CD4-positive, alpha-beta T cell treated with Interleukin-6 for 4 hours (primary cell): ENCODE measurements at places on chromosomes 5 and 9.
A peak's percentile ranks its signal among the peaks of the same experiment; 100 is the strongest.

DNA sequence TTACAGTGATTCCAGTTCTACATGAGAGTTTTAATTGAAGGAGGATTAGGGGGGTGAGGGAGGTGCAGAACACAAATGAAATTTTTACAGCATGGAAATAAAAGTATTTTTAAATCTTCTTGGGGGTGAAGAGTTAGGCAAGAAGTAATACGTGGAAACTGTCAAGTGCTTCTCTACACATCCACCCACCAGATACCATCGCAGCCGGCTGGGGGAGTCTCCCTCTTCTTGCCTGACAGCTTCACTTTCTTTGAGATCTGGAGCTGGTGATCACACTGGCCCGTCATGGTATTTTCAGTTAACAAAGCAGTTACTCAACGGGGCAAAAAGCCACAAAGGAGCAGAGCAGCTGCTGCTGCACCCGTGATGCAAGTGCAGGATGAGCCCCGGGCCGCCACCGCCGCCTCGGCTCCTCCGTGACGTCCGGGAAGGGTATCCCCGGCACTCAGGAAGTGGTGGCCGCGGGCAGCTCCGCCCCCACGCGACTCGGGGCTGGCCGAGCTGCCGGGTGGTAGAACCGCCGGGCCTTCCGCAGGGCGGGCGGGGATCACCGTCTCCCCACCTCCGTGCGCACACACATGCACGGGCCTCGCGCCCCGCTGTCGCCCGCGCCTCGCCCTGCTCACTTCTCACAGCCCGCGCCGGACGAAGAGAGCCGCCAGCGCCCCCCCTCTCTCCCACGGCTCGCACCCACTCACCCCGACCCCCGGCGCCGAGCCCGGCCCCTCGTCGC, 2.4 kb upstream of the NR4A3 start:
- peak; percentile 90 for DNase-seq

- no peak for DNase-seq
These were observed 27.4 kb downstream of the SNX30 start for GRCh38 chr9:112777914-112778313.

DNA sequence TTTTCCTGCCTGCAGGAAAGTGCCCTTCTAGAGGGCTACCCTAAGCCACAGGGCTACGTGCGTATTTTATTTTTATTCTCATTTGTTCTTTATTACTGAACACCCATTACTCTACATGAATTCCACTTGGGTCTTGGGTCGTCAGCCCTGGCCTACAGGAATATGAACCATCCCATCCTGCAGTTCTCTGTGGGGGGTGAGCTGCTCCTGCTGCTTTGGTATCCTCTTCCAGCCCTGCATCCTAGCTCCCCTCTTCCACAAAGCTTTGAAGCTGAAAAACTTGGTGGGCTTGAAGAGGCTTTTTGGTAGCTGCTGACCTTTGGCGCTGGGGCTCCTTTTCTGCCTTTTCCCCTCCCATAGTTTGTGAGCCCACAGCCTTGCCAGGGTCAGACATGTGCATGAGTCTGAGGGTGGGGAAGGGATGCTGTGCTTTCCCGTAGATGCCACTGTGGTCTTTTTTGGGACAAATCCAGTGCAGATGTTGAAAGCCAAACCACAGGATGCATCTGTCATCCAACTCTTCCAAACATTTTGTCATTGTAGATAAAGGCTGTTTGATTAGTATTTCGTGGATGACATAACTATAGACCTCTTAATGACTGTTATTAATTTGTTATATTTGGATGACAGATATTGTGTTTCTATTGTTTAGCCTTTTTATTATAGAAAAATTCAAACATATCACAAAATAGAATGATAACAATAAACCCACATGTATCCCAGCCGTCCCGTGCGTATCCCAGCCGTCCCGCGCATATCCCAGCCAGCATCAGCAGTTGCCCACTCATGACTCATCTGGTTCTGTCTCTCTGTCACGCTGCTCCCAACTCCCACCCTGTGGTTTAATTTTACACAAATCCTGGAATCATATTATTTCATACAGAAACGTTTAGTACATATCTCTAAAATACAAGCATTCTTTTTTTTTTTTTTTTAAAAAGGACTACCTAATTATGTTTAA, 43.9 kb downstream of the SLC46A2 start:
- DNase-seq, result no peak

DNA sequence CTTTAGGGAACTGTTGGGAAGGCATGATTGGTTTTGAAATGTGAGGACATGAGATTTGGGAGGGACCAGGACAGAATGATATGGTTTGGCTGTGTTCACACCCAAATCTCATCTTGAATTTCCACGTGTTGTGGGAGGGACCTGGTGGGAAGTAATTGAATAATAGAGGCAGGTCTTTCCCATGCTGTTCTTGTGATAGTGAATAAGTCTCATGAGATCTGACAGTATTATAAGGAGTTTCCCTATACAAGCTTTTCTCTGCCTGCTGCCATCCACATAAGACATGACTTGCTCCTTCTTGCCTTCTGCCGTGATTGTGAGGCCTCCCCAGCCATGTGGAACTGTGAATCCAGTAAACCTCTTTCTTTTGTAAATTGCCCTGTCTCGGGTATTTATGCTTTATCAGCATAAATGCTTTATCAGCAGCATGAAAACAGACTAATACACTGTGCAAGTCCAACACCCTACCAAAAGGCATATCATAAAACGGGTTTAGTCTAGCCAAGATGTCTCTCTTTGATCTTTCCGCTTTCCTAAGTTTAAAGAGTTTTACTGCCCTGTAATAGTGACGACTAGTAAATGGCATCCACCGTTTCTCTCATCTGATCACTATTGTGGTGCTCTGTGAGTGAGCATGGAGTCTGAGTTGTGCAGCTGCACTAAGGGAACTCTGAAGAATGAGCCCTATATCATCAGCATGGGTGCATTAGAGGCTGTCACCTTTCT, 12.9 kb upstream of the ZNF782 start:
- no peak for DNase-seq

DNA sequence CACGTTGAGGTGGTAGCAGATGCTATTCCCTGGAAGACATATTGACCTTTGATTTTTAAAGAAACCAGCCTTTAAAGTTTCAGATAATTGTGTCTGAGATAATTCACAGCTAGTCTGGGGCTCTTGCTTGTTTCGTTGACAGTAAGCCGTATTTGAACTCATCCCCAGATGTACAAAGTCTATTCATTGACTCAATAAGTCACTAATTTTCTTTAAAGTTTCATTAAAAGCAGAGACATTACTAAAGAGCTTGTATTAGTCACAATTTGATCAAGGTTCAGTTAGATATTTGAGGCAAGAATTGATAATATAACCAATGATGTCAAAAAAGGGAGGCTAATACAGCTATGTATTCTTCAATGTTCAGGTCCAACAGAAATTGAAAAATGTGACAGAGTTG, 158.0 kb downstream of the PCSK1 start:
- no peak for DNase-seq

GRCh38 chr9:88258024-88258423, 119.7 kb upstream of the SPATA31C2 start:
- no peak for DNase-seq

- DNase-seq, result no peak
These were observed 64.6 kb upstream of the KLF9 start for GRCh38 chr9:70478963-70479641.

GRCh38 chr5:9201761-9202160, 344.1 kb downstream of the SEMA5A start:
- no peak for DNase-seq

- no peak for DNase-seq
These were observed 8.9 kb upstream of the EPB41L4B start for GRCh38 chr9:109329638-109330258.

DNA sequence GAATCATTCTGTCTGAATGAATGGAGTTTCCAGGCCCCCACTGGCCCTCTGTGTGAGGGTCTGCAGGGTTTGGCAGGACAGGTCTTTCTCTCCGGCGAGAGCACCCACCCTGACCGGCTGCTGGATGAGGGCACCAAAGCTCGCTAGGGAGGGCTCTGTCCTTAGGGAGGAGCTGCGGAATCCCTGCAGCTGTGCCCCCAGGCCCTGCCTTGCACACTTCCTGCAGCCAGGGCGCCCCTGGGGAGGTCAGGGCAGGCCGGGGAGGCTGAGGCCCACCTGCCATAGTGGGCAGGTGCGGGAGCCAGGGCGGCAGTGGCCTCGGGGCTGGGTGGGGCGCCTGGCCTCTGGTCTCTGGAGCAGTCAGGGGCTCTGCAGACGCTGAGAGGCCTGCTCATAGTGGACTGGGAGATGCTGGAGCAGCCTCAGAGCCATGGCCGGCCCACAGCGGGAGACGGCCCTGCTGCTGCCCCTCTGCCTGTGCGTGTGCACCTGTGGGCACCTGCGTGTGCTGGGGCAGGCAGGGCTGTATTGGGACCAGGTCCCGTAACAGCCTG, 36.1 kb downstream of the EXOC3 start:
- DNase-seq, result no peak

DNA sequence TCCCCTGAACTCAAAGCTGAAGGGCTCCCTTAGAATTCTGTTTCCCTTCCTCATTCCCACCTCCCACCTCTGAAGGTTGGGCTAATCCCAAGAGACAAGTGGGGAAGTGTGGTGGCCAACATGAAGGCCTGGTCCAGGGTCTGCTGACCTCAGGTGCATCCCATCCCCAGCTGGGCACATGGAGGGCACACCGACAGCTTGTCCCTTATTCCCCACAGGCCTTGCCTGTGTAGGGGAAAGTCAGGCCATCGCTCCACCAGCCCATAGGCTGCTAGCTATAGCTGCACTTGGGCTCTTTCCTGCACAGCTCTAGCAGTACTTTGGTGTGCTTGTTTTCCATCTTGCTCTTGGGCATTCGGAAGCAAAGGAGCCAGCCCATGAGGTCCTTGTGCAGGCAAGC, 247.7 kb downstream of the CDH12 start:
- no peak for DNase-seq

GRCh38 chr5:156191547-156191946, 135.4 kb upstream of the SGCD start:
- no peak for DNase-seq

DNA sequence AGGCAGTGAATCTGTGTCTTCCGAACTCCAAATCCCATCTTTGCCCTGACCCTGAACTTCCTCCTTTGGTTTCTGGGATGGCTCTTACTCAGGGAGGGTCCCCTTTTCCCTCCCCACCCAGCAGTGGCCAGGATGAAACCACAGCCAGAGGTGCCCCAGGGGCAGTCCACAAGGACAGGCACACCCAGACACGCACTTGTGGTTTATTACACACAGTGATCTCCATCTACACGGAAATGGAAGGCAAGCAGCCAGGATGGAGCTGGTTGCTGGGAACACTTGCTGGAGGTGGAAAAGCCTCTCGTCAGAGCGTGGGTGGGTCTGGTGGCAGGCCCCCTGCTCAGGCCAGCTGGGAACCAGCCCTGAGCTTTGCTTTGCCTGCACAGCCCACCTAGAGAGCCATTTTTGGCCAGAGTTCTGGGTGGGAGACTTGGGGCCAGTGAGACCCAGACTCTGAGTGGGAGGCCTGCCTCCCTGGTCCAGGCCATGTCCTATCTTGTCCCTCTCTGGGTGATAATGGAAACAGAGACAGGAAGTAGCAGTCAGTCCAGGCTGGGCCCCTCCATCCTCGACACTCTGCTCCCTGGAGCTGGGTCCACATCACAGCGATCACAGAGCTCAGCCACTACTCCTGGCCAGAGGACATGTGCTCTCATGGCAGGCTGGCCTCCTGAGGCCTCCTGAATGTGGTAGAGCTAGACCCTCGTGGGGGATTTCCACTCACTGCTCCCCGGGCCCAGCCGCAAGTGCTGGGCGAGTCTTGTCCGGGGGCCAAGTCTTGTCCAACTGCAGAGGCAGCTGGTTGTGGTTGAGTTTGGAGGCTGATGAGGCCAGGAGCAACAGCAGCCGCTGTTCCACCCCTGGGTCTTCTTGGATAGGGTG, 5.1 kb upstream of the PHYKPL start:
- DNase-seq, result no peak

- no peak for DNase-seq
These were observed 185.5 kb downstream of the TAF11L14 start for GRCh38 chr5:17819783-17820182.

- DNase-seq, result no peak
These were observed 29.0 kb downstream of the ABLIM3 start for GRCh38 chr5:149170299-149170698.

DNA sequence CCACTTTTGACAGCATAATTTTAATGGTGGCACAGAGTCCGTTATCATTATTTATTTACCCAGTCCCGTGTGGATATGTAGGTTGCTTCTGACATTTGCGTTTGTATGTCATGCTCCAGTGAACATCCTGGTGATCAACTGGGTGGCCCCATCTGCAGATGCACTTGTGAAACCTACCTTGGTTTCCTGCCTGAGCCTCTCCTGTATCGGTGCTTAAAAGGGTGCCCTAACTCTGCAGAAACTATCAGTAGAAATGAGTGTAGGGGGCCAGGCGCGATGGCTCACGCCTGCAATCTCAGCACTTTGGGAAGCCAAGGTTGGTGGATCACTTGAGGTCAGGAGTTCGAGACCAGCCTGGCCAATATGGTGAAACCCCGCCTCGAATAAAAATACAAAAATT, 92.1 kb upstream of the IER5L start:
- peak; percentile 68 for DNase-seq

DNA sequence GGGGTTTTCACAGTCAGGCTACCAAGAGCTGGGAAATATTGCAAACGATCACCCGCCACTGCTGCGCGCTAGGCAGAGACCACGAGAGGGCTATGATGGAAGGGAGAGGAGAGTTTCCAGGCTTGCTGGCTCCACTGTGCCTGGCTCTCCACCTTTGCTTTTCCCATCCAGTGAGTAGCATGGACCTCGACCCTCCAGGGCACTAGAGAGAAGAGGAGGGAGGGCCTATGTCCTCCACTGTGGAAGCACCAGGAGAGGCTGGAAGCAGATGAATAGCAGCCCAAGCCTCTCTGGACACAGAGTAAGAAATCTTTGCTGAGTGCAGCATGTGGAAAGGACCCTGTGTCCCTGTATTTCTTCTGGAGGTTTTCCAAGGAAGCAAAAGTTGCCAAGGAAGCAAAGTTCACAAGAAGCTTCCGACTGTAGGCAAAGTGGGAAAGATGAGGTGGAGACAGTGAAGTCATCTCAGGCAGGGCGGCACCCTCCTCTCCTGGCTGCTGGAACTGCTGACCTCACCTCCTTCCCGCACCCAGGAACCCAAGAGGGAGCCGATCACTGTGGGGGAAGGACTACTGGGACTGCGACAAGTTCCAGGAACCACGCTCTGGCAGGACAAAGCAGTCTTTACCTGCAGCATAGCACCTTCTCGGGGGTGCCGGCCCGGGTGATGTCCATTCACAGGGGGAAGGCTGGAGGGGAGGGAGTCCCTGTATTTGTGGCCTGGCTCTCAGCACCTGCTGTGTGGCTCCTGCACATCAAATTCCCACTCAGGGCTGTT, 79.6 kb downstream of the CSNK1A1 start:
- DNase-seq, result no peak

GRCh38 chr9:75389101-75389500, 300.8 kb downstream of the OSTF1 start:
- DNase-seq, result no peak

GRCh38 chr5:57862942-57863341, 380.3 kb upstream of the ACTBL2 start:
- DNase-seq, result no peak

GRCh38 chr5:78534148-78534904, 114.2 kb downstream of the LHFPL2 start:
- no peak for DNase-seq

GRCh38 chr9:128416014-128416413, 4.6 kb upstream of the CERCAM start:
- DNase-seq, result no peak
